ENCODE measurements at places on chromosomes 1 and 21.

DNA sequence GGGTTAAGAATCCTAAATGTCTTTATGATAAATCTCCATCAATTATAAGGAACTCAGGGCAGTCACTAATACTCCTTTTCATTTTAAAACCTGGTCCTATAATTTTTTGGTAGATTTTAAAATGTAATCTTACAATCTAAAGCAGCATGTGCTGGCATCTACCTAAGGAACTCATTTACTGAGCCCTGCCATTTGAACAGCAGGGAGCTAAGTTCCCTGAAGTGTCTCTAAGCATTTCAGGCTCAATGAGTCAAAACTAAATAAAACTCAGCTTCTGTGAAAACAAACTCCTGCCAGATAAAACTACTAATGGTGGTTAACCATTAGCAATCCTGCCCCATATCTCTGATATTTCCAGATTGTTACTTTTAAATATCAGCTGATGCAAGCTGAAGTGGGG is 1371.8 kb upstream of the PRMT6 start:
- DNase-seq = no peak

GRCh38 chr1:235138821-235139220 is 10.2 kb upstream of the TOMM20 start:
- DNase-seq = no peak

DNA sequence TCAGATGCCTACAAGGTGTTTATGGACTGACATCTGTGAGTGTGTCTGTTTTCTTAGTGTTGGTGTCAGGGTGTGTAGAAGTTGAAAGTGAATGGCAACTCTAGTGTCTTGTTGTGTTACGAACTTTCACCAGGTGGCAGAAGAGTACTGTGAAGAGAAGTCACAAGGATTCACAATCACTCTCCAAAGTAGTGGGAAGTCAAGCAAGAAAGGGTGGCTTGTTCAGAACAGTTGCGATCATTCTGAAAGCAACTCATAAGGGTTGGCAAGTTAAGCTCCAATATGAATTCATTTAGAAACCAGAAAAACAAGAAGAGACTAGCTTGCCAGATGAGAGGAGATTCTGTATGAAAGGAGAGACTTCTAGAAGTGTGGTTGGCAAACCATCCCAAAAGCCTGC is 86.1 kb downstream of the FASLG start:
- no peak for DNase-seq

GRCh38 chr1:93995837-93996536 is 86.8 kb upstream of the GCLM start:
- no peak for DNase-seq

Measured in cerebellar nuclear complex (tissue), 1 donor.